SJSA1 (cell line): ENCODE measurements at places on chromosomes 4 and X. TPM values are rescaled to one million over a fixed set of nuclear protein-coding genes. Genes with fewer than 3 reads are reported as not detected.

DNA sequence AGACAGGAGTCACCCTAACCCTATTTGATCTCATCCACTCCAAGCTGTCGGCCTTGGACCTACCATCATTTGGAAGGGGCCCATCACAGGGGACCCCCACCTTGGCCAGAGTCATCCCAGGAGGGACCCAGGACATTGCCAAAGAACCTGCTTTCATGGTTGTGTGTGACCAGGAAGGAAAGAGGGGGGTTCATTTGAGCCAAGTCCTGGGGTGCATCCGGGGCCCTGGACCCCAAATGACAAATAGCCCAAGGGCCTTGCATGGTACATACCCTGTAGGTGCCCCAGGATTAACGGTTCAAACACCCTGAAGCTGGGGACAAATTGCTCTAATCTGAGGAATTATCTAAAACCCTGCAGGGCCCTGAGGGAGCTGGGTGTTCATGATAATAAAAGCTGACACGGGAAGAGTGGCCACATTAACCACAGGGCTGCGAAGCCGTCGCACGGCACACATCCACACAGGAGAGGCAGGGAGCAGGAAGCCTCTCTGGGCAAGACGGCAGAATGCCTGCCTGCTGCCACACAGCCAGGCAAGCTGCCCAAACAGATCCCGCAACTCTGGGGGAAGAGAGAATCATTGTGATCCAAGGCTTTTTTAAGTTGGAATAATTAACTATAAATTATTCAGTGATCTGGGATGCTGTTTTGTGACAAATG lies 28.2 kb upstream of the PPP2R2C start:
- H3K4me3 ChIP-seq = no peak overlapping the region
- no peak overlapping the region for H3K27ac ChIP-seq
- no peaks in the 10 kb centered on the region for H3K36me3 ChIP-seq
- H3K27me3 ChIP-seq = no peaks in the 10 kb centered on the region
- DNase-seq = no peak
- H3K4me1 ChIP-seq = no peaks in the 10 kb centered on the region

DNA sequence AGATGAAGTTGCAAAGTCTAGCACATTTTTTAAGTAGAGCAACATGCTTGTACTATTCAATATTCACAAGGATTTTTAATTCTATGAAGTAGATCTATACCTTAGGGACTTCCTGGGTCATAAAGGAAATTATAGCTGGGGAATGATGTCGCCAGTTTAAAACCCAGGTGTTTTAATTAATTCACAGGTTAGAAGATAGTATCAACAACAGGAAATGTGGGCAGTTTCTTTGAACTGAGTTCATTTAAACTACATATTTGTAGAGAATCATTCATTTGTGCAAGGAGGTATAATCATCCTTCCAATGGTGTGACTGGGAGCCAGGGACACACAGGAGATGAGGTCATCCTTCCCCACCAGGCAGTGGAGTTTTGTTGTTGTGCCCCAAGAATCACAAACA lies 181.3 kb upstream of the KLF3 start:
- H3K27ac ChIP-seq = no peak overlapping the region
- H3K27me3 ChIP-seq = no peaks in the 10 kb centered on the region
- no peaks in the 10 kb centered on the region for H3K4me1 ChIP-seq
- H3K36me3 ChIP-seq = no peaks in the 10 kb centered on the region
- DNase-seq = no peak

DNA sequence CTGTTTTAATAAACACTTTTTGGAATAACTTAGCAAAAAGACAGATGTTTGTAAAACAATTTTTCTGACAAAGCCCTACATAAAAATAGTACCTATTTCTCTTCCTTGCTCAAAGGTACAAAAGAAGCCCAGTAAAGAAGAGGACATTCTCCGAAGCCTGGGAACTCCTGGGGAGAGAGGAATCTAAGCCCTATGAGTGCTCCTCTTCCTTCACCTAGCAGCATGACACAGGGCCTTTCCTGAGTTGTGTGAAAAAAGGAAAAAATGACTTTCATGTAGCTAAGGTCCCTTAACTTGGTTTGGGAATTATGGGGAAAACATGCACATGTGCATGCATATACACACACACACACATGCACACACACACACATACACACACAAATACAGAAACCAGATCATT lies 586.9 kb downstream of the TMA16 start:
- no peaks in the 10 kb centered on the region for H3K27me3 ChIP-seq
- H3K36me3 ChIP-seq = no peaks in the 10 kb centered on the region
- H3K27ac ChIP-seq = no peak overlapping the region
- no peak for DNase-seq

- no peak overlapping the region for H3K27ac ChIP-seq
- no peaks in the 10 kb centered on the region for H3K27me3 ChIP-seq
- no peaks in the 10 kb centered on the region for H3K4me1 ChIP-seq
- DNase-seq = no peak
Measured at GRCh38 chrX:112391313-112391712, 288.4 kb downstream of the LHFPL1 start.

DNA sequence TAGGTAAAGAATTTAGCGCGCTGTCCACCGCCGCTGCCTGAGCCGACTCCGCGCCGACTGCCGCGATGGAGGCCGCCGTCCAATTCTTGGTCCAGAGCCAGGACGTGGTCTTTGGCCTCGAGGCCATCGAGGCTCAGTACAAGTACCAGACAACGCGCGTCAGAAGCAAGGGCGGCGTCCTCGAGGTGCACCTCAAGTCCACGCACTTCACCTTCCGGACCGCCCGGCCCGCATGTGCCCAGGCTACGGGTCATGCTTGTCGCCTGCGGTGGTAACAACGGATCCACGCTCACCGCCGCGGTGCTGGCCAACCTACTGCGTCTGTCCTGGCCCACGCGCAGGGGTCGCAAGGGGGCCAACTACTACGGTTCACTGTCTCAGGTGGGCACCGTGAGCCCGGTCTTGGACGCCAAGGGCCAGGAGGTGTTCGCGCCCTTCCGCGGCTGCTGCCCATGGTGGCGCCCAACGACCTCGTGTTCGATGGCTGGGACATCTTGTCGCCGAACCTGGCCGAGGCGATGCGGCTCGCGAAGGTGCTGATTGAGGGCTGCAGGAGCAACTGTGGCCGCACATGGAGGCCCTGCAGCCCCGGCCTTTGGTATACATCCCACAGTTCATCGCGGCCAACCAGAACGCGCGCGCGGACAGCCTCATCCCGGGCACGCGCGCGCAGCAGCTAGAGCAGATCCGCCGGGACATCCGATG lies 128.0 kb downstream of the ANAPC4 start:
- H3K4me3 ChIP-seq = no peak overlapping the region
- H3K4me1 ChIP-seq = no peaks in the 10 kb centered on the region
- no peak overlapping the region for H3K27ac ChIP-seq
- no peaks in the 10 kb centered on the region for H3K27me3 ChIP-seq

DNA sequence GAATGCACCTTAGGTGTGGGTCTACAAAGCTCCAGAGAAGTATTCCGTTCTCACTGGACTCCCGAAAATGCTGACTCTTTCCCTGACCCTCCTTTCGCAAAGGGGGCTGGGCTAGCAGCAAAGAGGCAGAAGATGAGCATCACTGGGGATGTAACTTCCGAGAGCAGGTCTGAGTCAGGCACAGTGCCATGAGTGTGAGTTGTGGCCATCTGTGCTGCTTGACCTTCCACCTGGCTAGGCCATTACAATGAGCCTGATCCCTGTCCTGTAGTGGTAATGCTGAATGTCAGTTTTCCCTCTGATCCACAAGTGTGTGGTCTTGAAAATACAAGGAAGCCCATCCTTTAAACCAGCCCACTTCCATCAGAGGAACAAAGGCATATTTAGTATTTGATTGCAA lies 479.4 kb downstream of the AFF2 start:
- H3K36me3 ChIP-seq = no peaks in the 10 kb centered on the region
- H3K27me3 ChIP-seq = no peaks in the 10 kb centered on the region
- H3K4me3 ChIP-seq = no peak overlapping the region
- H3K4me1 ChIP-seq = no peaks in the 10 kb centered on the region
- no peak overlapping the region for H3K27ac ChIP-seq
- DNase-seq = no peak

GRCh38 chr4:85399270-85399669 lies 75.7 kb upstream of the ARHGAP24 start:
- H3K4me3 ChIP-seq = no peak overlapping the region
- H3K4me1 ChIP-seq = no peaks in the 10 kb centered on the region
- no peak overlapping the region for H3K27ac ChIP-seq

The GPRASP1 gene
- total RNA-seq = 0.63 and 0.87 TPM in 2 replicates

The ARAP2 gene
- total RNA-seq = 0.24 TPM in 1 of 2 replicates, not detected in the other

The PRDM8 gene
- 5.2 and 8.5 TPM in 2 replicates for total RNA-seq

The CYBB gene
- 0.24 and 0.34 TPM in 2 replicates for total RNA-seq
